AG09309 (cell line): ENCODE measurements at places on chromosomes 4 and X.

DNA sequence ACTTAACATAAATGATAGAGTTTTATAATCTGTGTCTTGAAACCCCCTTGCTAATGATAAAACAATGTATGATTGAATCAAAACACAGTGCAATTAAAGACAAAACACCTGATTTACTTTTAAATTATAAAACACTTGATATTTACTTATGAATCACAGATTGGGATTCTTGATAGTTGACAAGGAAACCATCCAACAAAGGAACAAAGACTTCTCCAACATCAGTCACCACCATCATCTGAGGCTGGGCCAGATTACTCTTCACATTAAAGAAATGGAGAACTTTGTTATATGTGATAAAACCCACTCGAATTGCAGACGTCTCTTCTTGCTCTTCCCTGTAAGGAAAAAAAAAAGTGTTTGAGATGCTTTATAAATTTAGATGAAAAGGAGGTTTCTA is 67.4 kb downstream of the METTL14 start:
- DNase-seq, result no peak

GRCh38 chr4:99185581-99185980 is 33.5 kb downstream of the ADH6 start:
- DNase-seq, result no peak

DNA sequence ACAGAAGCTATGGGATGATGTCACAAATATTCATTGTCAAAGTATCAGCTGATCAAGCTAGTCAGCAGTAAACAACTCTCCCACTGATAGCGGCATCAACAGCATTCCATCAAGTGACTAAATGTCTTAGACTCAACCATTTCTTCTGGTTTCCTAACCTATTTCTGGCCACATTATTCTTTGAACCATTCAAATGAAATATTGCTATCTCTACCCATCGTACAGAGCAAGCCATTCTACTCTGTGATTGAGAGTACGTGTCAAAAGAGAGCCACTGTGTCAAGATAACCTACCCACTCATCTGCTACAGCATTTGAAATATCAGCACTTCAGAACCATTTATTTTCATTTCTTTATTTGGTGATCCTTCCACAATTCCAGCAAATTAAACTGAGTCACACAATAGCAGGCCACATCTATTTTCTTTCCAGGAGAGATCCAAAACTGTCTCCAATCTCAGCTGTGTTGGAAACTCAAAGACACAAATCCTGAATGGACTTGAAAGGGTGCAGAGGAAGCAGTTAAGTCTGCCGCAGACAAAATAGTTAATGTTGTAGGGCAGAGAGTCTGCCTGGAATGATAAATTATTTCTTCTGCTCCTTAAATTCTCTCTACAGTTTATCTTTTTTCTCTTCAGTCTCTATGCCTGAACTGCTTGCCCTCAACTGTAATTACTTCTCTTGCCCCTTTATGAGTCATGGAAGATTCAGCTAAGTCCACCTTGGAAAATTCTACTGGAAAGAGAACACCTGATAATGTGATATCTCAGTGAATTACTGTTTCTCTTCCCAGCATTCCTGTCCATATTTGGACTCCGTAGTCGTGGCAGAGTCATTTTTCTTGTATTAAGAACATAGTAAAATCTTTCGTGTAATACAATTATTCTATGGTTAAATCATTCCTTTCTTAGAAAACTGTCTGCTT is 364.8 kb downstream of the PDGFC start:
- no peak for DNase-seq

- no peak for DNase-seq
These were observed 34.6 kb upstream of the SLC2A9 start for GRCh38 chr4:10055871-10056270.

GRCh38 chr4:162131256-162131655 is 32.5 kb downstream of the FSTL5 start:
- DNase-seq, result no peak
